HCT116 (cell line): ENCODE measurements at places on chromosomes 7 and 10.

DNA sequence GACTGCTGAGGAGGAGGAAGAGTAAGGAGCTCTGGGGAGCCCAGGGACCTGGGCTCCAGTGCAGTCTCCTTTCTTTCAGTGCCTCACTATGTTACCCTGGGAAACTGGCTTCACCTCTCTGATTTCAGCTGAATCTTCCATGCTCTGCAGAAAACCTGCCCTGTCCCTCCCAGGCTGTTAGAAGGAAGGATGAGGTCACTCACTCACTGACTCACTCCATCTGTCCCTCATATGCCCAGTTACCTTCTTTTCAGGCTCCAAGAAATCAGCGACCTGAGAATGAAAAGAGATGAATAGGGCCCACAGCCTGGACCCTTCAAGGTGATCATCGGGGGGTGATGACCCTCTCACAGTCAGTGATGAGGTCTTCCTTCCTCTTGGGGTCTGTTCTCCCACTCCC, 481 bp downstream of the SFTPA2 start:
- DNase-seq, result no peak

DNA sequence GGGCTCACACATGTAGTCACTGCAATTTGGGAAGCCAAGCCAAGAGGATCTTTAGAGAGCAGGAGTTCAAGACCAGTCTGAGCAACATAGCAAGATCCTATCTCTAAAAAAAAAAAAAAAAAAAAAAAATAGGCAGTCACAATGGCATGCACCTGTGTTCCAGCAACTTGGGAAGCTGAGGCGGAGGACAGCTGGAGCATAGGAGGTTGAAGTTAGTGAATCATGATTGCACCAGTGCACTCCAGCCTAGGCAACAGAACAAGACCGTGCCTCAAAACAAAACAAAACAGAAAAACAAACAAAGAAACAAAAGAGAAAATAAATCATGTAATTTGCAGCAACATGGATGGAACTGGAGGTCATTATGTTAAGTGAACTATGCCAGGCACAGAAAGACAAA, 33.6 kb upstream of the BICC1 start:
- DNase-seq, result no peak

GRCh38 chr7:21365866-21366624, 61.8 kb upstream of the SP4 start:
- peak; percentile 1 for DNase-seq

GRCh38 chr7:158073845-158074840, 513.5 kb downstream of the PTPRN2 start:
- DNase-seq, result no peak

- no peak for DNase-seq
Observed at GRCh38 chr10:32065856-32066255, 9.6 kb upstream of the KIF5B start.

DNA sequence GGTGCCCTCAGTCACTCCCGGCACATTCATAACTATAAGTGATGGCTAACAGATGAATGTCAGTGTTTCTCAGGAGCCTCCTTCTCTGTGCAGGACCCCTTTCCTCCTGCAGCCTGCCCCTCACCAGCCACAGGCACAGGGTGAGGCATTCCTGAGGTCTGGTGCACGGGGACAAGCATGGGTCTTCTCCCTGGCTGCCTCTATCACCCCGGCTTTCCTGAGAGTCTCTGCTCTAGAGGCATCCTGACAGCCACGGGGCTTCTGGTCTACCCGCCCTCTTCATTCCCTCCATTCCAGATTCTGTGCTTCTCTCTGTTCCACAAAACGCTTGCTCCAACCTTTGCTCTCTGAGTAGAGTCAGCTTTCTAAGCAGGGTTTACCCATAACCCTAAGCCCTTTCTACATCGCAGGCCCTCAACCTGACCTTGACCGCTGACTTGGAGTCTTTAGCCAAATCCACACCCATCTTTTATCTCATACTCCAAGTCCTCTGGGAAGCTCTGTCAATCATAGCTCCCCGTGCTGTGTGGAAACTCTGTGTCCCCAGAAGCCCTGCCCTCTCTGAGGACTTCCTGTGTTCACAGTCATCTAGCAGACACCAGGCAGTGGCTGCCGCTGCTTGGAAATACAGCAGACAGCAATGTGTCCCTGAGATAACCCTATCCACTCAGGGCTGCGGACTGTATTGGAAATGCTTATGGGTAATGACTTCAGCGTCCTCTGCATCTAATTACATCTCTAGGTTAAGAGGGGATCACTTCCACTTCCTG, 159.0 kb downstream of the SFMBT2 start:
- DNase-seq, result no peak
